Right renal pelvis (tissue), 4 donors: ENCODE measurements at places on chromosomes 6 and 20.

DNA sequence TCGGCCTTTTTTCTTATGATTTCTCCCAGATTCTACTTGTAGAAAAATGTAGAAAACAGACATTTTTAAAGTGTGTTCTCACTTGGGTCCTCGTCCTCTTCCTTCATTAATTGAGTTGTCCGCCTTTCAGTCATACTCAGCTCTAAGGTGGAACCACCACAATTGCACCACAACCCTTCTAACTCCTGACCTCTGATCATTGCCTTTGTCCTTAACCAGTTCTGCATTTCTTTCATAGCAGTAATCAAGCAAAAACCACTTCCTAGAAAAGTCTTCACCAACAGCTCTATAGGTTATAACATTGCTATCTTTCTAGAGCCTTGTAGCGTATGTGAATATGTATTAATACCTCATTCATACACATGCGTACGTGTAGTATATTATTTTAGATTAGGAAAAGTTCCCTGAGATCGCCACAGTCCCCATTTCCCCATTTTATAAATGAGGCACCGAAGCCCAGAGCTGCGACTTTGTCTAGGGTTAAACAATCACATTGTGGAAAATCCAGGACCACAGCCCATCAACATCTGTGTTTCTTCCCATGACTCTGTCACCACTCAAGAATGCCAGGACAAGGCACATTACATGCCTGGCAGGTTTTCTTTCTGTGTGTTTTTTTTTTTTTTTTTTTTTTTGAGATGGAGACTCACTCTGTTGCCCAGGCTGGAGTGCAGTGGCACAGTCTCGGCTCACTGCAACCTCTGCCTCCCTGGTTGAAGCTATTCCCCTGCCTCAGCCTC, 175.5 kb downstream of the BTBD3 start:
- no peak for DNase-seq

- no peak for DNase-seq
Observed at GRCh38 chr6:86331919-86332318, 605.4 kb upstream of the HTR1E start.

DNA sequence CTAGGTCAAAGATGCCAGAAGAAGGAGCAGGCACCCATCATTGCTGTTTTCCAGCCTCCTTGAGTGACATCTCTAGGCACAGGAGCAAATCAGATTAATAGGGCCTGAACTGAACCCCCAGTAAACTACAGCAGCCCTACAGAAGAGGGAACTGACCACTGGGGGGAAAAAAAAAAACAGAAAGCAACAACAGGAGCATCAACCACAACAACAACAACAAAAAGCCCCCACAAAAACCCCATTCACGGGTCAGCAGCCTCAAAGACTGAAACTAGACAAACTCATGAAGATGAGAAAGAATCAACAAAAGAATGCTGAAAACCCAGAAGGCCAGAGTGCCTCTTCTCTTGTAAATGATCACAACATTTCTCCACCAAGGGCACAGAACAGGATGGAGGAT, 537.4 kb upstream of the BTBD3 start:
- no peak for DNase-seq

DNA sequence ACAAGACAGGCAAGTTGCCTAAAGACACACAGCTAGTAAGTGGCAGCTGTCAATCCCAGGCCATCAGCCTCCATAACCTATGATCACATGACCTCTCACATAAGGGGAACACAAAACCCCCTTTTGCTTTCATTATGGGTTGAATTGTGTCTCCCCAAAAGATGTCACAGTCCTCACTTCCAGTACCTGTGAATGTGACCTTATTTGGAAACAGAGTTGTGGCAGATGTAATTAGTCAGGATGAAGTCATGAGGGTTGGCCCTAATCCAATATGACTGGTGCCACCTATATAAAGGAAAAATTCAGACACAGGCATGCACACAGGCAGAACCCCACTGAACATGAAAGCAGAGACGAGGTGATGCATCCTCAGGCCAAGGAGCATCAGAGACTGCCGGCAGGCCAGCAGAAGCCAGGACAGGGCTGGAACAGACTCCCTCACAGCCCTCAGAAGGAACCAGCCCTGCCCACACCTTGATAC, 33.6 kb downstream of the GFOD1 start:
- no peak for DNase-seq

GRCh38 chr6:42530296-42530695, 33.5 kb upstream of the UBR2 start:
- no peak for DNase-seq

DNA sequence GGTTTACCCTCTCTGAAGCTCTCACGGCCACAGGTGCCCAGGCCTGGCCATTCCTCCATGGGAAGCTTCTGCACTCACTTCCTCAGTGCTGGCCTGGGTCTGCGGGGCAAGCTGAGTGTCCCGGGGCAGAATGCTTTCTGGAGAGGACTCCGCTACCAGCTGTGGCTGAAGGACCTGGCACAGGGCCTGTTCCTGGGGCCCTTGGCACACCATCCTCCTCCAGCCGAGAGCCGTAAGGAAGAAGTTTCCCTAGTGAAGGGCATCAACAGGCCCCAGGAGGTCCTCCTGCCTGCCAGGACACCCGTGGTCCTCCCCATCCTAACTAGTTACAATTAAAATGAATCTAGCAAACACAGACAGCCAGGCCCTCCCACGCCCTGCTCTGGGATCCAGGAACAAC, 14.0 kb upstream of the KCNK15 start:
- DNase-seq: no peak
